Activated CD4-positive, alpha-beta T cell treated with anti-CD3 and anti-CD28 coated beads for 48 hours (primary cell): ENCODE measurements at places on chromosomes 5 and 9.

DNA sequence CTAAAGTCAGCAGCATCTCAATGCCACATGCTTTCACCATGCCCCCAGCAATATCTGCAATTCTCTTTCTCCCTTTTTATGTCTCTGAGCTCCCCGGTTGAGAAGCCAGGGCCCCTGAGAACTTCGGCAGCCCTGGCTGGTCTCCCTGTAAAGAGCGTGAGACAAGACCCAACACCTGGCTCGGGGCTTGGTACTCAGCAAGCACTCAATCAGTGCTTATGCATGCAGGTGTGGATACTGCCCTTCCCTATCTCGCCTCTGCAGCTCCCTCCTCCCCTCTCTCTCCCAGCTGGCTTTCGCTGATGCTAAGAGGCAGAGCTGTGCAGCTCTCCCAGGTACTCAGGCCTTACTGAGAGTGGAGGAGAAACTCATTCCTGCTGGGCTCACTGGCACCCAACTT lies 41.7 kb upstream of the AKNA start:
- DNase-seq: no peak

GRCh38 chr5:11903614-11904264 lies 507 bp downstream of the CTNND2 start:
- peak; percentile 16 for DNase-seq

DNA sequence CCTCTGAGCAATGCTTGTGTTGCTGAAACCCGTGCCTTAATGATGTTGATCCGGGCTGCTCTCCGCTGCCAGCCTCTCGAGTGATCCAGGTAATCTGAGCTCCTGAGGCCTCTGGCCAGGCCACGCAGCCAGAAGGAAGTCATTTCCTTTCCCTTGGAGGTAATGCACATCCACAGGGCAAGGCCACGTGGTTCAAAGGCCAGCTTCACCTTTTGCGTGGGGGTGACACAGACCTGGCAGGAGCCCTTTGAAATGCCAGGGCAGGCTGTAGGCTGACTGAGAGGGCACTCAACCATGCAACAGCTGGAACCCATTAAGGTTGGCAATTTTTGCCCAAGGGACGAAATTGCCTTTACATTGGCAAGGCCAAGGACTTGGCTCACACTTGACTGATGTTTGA lies 80.4 kb downstream of the LIX1 start:
- no peak for DNase-seq

- no peak for DNase-seq
Observed at GRCh38 chr9:122134822-122135528, 24.6 kb downstream of the NDUFA8 start.

- DNase-seq: no peak
Observed at GRCh38 chr5:97095318-97095732, 47.1 kb downstream of the LIX1 start.

DNA sequence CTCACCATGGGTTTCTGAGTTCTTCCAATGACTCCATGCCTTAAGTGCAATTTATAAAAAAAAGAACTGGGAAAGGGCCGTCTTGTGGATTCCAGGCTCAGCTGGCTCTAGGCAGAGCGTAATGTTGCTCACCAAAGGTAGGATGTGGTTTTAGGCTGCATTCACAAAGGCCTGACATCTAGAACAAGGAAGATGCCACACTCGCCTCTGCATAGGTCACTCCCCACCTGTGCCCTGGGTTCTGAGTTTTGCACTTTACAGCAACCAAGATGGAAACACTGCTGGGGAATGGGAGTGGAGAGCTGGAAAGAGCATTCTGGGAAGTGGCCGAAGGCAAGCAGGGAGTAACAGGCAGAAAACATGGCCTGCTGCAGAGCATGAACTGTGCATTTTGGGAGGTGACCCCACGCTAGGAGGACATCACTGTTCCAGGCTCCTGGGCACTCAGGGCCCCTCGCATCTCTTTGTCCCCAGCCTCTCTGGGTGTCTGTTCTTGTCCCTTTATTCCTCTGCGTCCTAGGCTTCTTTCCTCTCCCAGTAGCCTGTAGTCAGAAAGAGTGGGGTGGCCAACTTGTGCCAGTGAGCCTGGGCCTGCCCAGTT lies 12.3 kb downstream of the FCN2 start:
- DNase-seq: no peak

DNA sequence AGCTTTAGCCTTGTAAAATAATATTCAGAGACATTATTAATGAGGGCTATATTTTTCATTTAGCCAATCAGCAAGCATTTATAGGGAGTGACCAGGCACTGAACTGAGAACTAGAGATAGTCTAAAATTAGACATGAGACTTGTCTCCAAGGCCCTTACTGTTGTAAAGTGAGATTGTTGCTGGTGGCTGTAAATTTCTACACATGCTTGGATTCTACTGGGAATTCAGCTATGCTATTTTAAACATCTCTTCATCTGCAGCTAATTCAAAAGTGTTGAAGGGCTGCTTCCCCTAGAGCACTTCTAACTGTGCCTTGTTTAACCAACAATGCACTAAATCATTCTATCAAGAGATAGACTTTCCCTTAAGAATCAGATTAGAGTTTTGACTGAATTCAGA lies 67.4 kb downstream of the CHSY3 start:
- DNase-seq: no peak

- peak; percentile 66 for DNase-seq
Observed at GRCh38 chr5:177389241-177390169, 5.3 kb downstream of the SLC34A1 start.

DNA sequence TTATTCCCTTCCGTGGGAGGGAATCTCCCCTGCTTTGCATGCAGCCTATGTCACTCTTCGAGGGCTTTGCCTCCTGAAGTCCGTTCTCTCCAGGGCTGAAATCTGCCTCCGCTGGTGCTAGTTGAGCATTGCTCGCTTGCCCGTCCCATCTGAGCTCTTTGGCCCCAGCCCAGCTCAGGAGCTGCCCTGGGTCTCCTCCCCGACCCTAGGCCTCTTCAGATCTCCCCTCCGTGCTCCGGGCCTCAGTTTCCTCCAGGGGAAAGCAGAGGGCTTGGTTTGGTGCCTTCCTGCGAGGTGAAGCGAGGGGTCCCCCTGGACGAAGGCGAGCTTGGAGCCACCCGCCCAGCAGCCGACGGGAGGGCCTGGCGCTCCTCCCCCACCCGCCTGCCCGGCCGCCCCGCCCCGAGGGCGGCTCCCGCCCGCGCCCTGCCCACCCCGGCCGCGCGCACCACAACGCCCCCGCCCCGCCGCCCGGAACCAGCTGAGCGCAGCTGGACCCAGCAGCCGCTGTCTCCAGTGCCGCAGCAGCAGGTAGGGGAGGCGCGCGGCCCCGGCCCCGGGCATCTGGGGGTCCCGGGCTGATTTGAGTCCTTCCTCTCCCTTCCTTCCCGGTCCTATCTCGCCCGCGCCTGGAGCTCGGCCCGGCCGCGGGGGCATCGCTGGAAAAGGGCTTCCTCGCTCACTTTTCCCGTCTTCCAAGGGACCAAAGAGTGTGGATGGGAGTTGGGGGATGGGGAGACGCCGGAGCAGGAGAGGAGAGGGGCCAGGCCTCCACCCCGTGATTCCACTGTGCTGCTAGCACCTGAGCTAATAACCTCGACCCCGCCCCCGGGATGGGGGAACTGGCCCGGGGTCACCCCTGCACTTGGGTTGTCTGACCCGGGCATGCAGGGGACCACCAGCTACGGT lies at the start of gene GSN:
GSN (plus strand) TSS at position 474 of the 909 bp plus-strand sequence. CDS start 33,810 bp downstream, outside the sequence.
- peak; percentile 52 for DNase-seq

DNA sequence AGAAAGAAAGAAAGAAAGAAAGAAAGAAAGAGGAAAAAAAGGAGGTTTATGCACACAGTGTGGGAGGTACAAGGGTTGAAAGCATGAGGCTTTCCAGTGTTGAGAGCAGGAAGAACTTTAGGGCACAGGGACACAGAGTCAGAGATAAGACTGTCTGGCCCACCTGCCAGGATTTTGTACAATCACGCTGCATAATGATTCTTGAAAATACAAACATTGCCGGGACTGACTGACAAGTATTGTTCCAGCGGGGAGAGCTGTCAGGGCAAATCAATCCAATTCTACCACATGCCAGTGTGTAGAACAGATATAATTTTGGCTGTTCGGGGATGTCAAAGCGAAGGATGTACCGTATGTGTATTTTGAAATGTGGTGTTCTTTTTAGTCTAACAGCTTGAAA lies 254.7 kb downstream of the NTRK2 start:
- DNase-seq: no peak

DNA sequence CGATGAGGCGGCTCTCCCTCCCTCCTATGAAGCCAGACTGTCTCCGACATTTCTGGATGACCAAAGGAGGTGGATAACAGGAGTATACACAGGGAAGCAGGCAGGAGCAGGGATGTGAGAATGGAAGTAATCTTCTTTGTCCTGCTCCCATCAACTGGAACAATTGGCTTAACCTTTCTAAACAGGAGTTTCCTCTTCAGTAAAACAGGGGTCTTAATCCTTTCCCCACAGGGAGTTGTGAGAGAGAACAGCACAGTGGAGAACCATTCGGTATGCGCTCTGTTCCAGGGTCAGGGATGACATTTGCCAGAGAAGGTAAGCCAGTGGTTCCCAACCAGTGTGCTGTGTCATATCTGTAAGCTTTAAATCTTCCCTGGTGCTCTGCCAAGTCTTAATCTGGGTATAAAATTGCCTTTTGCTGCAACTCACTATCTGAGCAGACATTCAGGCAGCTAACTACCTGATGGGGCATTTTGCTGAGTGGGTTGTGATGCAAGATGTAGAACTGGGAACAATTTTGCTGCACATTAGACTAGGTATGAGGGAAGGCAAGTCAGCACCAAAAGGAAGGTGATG lies 294.8 kb upstream of the KIF2A start:
- DNase-seq: no peak

- no peak for DNase-seq
Observed at GRCh38 chr5:100787648-100788047, 115.4 kb downstream of the ST8SIA4 start.

- no peak for DNase-seq
Observed at GRCh38 chr5:138574744-138575193, 432 bp downstream of the HSPA9 start.

DNA sequence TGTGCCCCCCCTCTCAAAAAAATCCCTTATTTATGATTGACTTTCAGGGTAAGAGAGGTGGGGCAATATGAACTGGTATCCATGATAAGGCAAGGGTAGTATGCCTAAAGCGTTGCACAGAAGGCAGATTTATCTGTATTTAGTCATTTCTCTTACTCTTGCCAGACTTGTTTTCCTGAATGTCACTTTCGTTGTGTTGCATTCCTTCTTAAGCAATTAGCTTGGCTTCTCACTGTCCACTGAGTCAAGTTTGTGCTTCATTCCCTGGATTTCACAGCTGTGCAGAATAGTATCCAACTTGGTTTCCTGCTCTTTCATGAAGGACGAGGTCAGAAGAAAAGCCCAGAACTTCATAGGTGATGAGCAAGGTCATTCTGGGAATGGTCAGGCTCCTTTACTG lies 301.5 kb upstream of the ACTBL2 start:
- DNase-seq: no peak

DNA sequence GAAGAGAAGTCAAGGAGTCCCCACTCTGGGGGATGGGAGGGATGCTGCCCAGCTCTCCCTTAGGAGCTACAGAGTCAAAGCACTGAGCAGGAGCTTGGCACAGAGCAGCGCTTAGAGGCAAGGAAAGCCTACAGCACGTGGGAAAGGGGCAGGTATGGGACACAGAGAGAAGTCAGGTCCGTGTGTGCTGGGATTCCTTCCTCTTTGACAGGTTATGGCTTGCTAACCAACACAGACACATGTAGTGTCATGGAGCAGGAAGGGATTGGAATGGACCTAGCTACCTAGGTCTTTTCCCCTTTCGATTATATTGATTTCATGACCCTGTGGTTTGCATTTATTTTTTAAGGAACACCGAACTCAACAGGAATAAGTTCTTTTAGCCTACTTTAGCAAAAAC lies 208.5 kb upstream of the TUT7 start:
- no peak for DNase-seq

GRCh38 chr9:132849185-132849706 lies 28.8 kb downstream of the AK8 start:
- peak; percentile 5 for DNase-seq

- DNase-seq: peak; percentile 69
Observed at GRCh38 chr9:35570709-35571504, 34.2 kb upstream of the TESK1 start.

DNA sequence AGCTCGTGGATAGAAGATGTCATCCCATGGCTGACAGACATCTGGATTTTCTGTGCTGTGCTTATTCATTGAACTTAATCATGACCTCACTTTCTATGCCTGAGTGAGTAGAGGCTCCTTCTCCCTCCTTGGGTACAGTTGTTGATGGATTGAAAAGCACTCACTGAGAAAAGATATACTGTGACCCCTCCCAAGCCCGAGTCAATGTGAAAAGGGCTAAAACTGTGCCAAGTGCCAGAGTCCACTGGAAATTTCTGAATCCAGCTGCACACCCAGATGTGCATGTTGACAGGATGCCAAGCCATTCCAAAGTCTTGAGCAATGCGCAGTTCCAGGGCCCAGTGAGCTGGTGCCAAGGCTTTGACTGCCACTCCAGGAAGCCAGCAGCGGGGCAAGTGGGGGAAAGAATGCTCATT lies 473.0 kb downstream of the NTRK2 start:
- DNase-seq: no peak

DNA sequence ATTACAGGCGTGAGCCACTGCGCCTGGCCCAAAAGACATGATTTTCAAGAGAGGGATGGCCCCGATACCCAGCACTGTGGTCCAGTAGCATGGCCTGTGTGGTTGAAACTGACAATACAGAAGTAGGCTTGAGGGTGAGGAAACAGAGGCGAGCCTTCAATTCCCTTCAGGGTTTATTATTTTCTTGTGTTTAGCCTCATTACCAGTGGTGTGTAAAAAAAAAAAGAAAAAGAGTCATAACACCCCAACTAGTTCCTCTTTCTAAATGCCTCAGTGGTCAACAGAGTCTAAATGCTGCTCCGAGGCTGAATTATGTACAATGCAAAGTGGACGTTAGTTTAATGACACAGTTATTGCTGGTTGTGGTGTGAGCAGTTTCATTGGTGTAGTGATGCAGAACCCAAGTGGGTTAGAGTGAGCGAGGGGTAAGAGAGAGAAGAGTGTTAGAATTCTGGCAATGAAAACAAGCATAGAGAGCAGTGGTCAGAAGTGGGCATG lies 58.8 kb downstream of the SNX30 start:
- no peak for DNase-seq

DNA sequence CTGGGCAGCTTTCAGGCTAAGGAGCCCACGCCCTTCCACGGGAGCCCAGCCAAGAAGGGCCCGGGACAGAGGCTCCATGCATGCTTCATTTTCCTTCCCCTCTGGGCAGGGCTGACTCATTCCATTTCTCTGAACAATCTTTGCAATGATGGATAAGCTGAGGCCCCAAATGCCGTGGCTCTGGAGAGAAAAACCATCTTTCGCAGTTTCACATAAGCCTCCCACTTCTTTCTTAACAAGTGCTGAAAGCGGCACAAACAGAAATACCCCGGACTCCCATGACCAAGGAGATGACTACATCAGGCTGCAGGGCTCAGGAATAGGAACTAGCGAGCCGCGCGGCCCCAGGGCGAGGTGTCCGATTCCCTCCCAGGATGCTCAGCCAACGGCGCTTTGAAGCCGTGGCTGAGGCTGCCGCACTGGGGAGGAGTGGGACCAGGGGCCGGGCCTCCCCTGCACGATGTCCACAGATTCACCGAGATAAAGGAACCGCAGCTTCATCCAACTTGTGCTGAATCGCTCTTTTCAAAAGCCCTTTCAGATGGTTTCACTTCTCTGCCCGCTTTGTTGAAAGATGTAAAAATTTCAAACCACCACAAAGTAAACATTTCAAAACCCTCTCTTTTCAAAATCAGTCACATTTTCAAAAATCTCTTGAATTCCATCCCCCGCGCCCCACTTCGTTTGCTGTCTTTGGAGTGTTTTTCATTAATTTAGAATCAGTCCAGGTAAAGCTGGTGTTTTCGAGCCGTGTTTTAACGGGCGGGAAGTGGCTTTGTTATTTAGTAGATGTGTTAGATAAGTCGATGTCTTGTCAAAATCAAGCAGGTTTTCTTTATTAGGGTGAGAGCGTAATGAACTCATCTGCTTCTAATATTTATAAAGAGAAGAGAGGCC lies 96.5 kb upstream of the LMX1B start:
- peak; percentile 73 for DNase-seq

- no peak for DNase-seq
Observed at GRCh38 chr9:116275418-116276195, 122.0 kb downstream of the PAPPA start.
